ENCODE measurements at places on chromosomes 6 and 20. TPM values are rescaled to one million over a fixed set of nuclear protein-coding genes. Genes with fewer than 3 reads are reported as not detected.
A peak's percentile ranks its signal among the peaks of the same experiment; 100 is the strongest.

The FAM229B gene
- total RNA-seq: 11.6 TPM

GRCh38 chr6:20866036-20866435, 331.8 kb downstream of the CDKAL1 start:
- H3K4me3 ChIP-seq: no peak overlapping the region
- H3K27me3 ChIP-seq: no peaks in the 10 kb centered on the region
- DNase-seq: no peak
- H3K4me1 ChIP-seq: peaks cover 13% of the 10 kb centered on the region
- H3K36me3 ChIP-seq: no peaks in the 10 kb centered on the region

The NDUFAF5 gene
- 49.6 TPM for total RNA-seq

GRCh38 chr6:124769811-124770544, 192.3 kb upstream of the RNF217 start:
- H3K27me3 ChIP-seq: no peaks in the 10 kb centered on the region
- no peak overlapping the region for H3K4me3 ChIP-seq
- H3K4me1 ChIP-seq: peaks cover 51% of the 10 kb centered on the region
- DNase-seq: peak; percentile 75
- peak overlapping the region; percentile 1 for H3K27ac ChIP-seq
- H3K36me3 ChIP-seq: no peaks in the 10 kb centered on the region

GRCh38 chr20:1539816-1540419, 17.6 kb downstream of the SIRPD start:
- no peaks in the 10 kb centered on the region for H3K4me1 ChIP-seq
- H3K36me3 ChIP-seq: no peaks in the 10 kb centered on the region
- no peaks in the 10 kb centered on the region for H3K27me3 ChIP-seq
- DNase-seq: no peak
- H3K4me3 ChIP-seq: no peak overlapping the region
- H3K27ac ChIP-seq: no peak overlapping the region
